ENCODE measurements at places on chromosomes 12 and 14. TPM values are rescaled to one million over a fixed set of nuclear protein-coding genes. Genes with fewer than 3 reads are reported as not detected.

DNA sequence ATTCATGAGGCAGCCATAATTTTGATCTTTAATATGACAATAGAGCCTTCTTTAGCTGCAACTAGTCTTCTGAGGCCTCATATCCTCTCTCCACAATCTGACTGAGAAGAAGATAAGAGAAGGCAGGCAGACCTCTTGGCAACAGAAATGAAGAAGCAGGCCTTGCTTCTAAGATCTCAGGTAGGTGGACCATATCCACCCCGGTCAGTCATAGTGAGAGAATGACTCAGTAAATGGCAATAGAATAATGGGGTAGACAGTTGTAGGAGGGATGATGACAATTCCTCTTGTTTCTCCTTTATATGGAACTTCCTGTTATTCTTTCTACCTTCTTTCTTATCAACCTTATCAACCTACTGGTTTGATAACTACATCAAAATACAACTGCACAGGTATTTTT, 246.7 kb upstream of the G2E3 start:
- DNase-seq: no peak

- no peak for DNase-seq
Observed at GRCh38 chr12:72509891-72510290, 237.7 kb downstream of the TRHDE start.

GRCh38 chr14:52895000-52895399, 55.9 kb downstream of the FERMT2 start:
- no peak for DNase-seq

DNA sequence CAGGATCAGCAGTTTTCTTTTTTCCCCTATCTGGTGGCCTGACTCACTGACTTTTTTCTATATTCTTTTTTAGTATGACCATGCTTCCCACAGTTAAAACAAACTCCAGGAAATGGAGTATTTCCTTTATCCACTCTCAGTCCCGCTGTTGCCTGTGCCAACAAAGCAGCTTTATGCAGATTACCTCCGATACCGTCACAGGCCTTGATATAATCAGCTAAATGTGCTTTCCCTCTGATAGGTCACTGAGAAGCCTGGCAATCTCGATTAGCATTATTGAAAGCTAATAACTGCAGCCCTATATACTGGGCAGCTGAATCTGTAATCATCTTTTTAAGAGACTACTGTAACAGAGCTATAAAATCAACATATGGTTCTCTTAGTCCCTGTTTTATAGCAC, 243.6 kb downstream of the KIF21A start:
- no peak for DNase-seq

FAM90A1 gene
- total RNA-seq: not detected

DNA sequence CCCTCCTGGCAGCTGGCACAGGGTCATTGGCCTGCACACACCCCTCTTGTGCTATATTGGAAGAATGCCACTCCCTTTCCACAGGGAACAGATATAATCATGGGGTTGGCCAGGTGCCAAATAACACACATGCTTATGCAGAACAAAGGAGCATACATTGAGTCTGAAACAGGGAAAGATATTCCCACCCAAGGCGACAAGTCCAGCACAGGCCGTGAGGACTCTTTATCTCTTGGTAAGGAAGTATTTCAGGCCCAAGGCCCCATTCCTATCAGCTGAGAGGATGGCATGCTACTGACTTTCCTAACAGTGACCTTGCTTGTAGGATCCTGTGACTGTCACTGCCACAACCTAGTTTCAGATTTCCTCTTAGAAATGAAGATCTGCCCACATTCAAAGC, 59.0 kb upstream of the STXBP6 start:
- DNase-seq: no peak
